ENCODE measurements at places on chromosomes 4 and X.

GRCh38 chr4:85778632-85779131 is 303.7 kb downstream of the ARHGAP24 start:
- DNase-seq: no peak

DNA sequence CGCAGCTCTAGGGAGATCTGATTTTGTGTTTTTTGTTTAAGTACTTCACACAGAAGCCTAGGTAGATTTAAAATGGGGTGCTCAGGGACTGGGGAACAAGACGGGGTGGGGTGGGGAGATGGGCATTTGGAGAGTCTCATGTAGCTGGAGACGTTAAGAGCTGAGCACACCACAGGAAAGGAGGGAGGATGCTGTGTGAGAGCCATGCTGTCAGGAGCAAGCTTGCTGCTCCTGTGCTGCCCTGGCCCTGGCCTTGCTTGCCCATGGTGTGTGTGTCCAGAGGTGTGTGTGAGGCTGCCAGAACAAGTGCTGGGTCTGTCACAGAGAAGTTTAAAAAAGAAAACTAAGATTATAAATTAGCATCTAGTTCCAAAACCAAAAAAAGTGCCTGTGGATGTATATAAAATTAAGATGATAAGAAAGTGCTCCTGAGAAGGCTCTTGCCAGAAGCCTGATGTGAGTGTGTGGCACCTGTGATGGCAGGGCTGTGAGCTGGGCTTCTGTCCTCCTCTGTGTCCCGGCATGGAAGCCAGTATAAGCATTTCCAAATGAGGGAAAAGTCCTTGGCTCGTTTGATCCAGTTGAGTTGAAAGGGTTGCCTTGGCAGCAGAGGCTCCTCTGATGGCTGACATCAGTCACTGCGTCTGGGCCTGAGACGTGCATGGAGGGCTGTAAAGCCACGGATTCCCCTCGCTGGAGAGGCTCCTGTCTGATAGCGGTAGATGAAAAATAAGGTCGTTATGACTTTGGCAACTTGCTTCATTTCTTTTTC is 63.5 kb downstream of the NELFA start:
- DNase-seq: no peak

- DNase-seq: no peak
These were observed 7.3 kb downstream of the MAEA start for GRCh38 chr4:1297023-1297395.

DNA sequence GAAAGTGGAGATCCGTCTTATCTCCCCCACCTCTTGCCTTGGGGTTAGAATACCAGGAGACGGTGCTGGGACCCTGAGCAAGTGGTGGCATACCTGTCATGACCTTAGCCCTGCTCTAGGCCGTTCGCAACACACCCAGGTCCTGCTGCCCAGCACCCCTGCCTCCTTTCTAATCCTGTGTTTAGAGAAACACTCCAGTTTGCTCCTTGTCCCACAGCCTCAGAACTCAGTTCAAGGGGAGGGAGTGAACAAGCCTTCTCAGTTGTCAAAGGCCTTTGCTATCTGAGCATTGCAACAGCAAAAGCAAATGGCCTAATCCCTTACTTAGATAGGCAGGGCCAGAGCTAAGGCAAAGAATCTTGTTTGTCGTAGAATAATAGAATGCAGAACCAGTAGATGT is 67.9 kb downstream of the CHRNA9 start:
- DNase-seq: no peak

- no peak for DNase-seq
These were observed 3.7 kb upstream of the C4orf36 start for GRCh38 chr4:86895692-86896488.

GRCh38 chrX:35006361-35006760 is 63.8 kb downstream of the FAM47B start:
- no peak for DNase-seq

GRCh38 chr4:76764251-76764650 is 133.7 kb downstream of the SOWAHB start:
- no peak for DNase-seq

DNA sequence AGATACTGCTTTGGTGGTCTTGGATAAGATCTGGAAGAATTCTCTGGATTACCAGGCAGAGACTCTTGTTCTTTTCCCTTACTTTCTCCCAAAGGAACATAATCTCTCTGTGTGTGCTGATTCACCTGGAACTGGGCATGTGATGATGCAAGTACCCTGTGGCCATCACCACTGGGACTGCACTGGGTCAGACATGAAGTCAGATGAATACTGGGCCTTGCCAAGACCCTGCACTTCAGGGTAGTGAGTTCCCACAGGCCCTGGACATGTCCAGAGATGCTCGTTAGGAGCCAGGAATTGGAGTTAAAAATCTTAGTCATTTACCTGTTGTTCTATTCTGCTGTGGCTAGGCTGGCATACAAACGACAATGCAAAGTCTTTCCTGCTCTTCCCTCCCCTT is 290.1 kb upstream of the BMP3 start:
- no peak for DNase-seq

DNA sequence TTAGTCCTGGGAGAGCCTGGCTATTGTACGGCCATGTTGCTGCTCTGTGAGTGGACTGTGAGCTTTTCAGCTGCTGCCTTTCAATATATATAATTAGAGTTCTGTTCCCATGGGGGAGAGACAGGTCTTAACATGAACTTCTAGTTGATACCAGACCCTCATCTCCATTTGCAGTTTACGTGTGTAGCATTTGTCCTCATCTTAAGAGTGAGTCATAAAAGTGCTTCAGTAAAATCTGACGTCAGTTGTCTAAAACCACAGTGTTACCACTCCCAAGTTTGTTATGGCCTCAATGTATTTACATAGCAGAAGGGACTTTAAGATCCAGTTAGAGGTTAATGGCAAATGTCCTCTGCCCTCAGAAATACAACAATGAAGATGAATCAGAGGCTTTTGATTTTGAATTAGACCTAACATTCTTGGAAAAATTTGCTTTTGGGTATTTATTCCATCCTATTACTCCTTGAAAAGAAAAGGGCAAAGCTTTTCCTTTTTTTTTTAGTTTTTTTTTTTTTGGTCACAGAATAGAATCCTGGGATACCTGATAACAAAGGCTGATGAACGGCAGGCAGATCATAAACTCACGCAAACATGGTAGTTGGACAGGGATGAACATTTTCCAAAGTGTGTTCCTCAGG is 38.6 kb downstream of the PHOX2B start:
- no peak for DNase-seq
